ENCODE measurements at places on chromosomes 7 and 10. TPM values are rescaled to one million over a fixed set of nuclear protein-coding genes. Genes with fewer than 3 reads are reported as not detected.

TRIM4 gene
- 25.3 TPM for total RNA-seq

ELFN1 gene
- total RNA-seq = not detected

HOXA1 gene
- 0.60 TPM for total RNA-seq

GRID2IP gene
- total RNA-seq = 0.18 TPM

FZD1 gene
- total RNA-seq = 0.13 TPM

PNLIPRP1 gene
- not detected for total RNA-seq

CLRN3 gene
- not detected for total RNA-seq

CNNM1 gene
- 0.16 TPM for total RNA-seq

LRRC18 gene
- total RNA-seq = not detected

SEC24C gene
- 85.0 TPM for total RNA-seq

DNA sequence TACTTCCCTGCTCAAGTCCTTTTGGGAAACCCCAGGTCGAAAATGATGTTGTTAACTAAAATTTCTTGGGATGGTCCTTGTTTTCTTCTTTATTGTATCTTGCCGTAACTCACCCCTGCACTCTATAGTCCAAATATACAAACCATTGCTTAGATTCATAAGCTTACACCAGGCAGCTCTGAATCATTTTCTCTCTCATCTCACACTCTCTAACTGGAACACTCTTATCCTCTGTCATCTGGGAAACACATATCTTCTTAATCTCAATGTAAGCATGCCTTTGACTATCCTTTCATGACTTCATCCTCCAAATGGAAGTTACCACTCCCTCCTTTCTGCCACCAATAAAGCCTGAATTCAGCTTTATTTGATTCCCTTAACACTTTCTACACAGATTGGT is 175.8 kb upstream of the ANK3 start:
- no peak for DNase-seq

DNA sequence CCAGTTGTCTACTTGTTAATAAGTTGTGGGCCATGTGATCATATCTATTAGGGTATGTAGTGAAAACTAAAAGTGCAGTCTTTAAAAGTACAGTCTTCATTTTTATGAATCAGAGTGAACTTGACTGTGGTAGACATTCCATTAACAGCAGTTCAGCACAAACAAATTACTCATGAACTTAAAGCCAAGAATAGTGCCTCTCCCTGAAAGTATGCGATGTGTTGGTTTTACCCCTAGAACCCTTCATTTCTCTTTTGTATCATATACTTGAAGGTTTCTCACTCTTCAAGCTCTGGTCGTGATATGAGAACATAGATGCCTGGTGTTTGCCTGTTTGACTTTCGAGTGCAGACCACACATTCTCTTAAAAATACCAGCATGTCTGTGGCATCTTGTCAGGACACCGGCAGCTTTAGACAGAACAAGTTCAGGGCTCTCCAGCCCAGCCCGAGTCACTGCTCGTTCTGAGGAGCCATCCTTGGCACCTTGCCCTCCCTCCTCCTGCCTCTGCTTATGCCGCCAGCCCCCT is 159.3 kb downstream of the LCOR start:
- no peak for DNase-seq

- no peak for DNase-seq
These were observed 42.1 kb downstream of the FOXL3 start for GRCh38 chr7:332020-332517.

DNA sequence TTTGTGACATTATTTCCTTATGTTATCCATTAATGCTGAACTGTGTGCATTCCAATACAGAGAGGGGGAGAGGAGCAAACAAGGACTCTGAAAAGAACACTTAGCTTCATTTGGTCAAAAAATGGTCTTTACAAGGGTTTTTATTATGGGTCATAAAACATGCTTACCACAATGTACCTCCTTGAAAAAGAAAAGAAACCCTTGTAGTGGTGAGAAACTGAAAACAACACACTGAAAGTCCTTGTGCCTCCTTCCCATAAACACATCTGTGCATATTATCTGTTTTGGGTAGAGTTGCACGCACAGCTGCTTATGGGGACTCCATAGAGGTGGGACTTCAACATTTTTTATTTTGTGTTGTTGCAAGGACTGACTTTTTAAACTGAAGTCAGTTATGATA is 98.7 kb downstream of the CDK6 start:
- DNase-seq = no peak

- no peak for DNase-seq
These were observed 36.6 kb downstream of the CNNM1 start for GRCh38 chr10:99365736-99366135.

- no peak for DNase-seq
These were observed 286.6 kb upstream of the C7orf33 start for GRCh38 chr7:148304083-148304335.

GRCh38 chr7:137454767-137455166 is 111.2 kb upstream of the PTN start:
- DNase-seq = no peak

GRCh38 chr10:30215141-30215540 is 133.9 kb downstream of the MTPAP start:
- DNase-seq = no peak

GRCh38 chr7:110775046-110775445 is 315.9 kb upstream of the LRRN3 start:
- DNase-seq = no peak

- DNase-seq = no peak
These were observed 18.6 kb upstream of the MTPN start for GRCh38 chr7:135995748-135996147.

DNA sequence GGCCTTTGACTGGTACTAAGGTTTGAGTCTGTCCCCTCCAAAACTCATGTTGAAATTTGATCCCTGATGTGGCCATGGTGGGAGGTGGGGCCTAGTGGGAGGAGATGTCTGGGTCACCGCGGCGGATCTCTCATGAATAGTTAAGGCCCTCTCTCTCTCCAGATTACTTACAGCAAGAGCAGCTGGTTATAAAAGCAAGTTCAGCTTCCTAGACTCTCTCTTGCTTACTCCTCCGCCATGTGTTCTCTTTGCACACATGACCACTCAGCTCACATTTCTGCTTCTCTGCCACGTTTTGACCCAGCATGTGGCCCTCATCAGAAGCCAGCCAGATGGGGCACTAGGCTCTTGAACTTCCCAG is 29.9 kb upstream of the ZMIZ1 start:
- DNase-seq = no peak

GRCh38 chr7:22584179-22584578 is 84.2 kb upstream of the STEAP1B start:
- DNase-seq = no peak

DNA sequence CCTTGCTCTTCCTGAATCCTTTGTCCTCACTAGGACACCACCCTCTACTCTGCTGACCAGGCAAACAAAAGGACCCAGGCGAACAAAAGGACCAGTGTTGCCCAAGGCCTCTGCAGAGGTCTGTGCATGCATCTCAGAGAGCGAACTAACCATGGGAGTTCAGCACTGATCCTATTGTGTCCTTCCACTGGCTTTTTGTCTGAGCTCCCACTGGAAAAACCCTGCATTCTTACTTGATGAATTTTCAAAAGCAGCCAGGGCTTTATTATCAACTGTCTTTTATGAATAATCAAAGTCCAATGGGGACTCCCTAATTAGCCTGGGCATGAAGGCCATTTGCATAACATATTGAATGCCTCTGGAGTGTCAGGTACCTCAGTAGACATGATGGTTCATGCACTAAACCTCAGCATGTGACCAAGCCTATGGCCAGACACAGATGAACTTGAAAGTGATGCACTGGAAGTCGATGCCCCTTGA is 140.6 kb downstream of the KCNMA1 start:
- DNase-seq = no peak

- DNase-seq = no peak
These were observed 555.0 kb downstream of the PTPRN2 start for GRCh38 chr7:158032561-158033115.

GRCh38 chr7:100148225-100148558 is 526 bp upstream of the LAMTOR4 start:
- DNase-seq = no peak

- no peak for DNase-seq
These were observed 19.2 kb upstream of the SMO start for GRCh38 chr7:129169171-129169671.

GRCh38 chr10:68088740-68089139 is 13.7 kb upstream of the HERC4 start:
- no peak for DNase-seq

- DNase-seq = no peak
These were observed 69.7 kb upstream of the ZNRF2 start for GRCh38 chr7:30214651-30215137.

GRCh38 chr7:158252081-158252836 is 335.4 kb downstream of the PTPRN2 start:
- no peak for DNase-seq

GRCh38 chr10:86295791-86296190 is 70.8 kb downstream of the GRID1 start:
- no peak for DNase-seq

- DNase-seq = no peak
These were observed 1168.4 kb downstream of the GATA3 start for GRCh38 chr10:9222917-9223316.

DNA sequence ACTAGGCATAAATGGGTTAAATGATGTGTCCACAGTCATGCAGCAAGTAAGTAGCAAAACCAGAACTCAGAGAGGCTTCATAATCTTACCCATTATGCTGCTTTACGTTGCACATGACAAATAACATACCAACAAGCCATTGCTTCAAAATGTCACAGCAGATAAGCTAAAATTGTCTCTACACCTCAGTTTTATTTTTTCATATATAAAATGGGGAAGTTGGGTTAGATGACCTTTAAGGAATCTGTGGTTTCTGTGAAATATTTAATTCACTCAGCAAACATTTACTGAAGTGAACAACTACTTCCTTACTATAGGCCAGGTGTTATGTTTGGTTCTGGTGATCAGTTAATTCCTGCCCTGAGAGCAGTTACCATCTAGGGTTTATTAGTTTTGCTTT is 2.2 kb upstream of the ASCC1 start:
- DNase-seq = no peak

- peak; percentile 55 for DNase-seq
These were observed 157.2 kb upstream of the ZNF92 start for GRCh38 chr7:65216469-65216868.

- DNase-seq = no peak
These were observed 182.9 kb downstream of the PFKFB3 start for GRCh38 chr10:6385665-6386064.

- DNase-seq = no peak
These were observed 33.1 kb downstream of the MALSU1 start for GRCh38 chr7:23332193-23332592.

GRCh38 chr7:151731022-151731441 is 145.9 kb downstream of the PRKAG2 start:
- DNase-seq = no peak

- no peak for DNase-seq
These were observed 8.3 kb downstream of the HOXA4 start for GRCh38 chr7:27122077-27122910.

DNA sequence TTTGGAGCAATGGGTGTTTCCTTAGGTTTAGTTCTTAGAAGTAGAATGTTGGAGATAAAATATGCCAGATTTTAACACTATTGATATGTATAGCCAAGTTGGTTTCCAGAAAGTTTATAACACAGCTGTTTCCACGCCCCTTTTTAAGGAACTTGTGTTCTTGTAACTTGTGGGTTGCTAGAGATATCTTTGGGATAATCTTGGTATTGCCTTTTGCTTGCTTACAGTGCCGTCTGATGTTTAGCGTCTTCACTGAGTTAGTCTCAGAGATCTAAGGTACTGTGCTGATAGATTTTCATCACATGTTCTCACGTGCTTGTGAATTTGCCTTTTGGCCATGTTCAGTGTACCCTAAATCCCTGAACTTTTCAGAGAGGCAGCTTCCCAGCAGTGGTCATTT is 12.4 kb downstream of the TMEM248 start:
- no peak for DNase-seq

GRCh38 chr7:80721883-80722615 is 83.6 kb downstream of the CD36 start:
- no peak for DNase-seq

All from T-helper 17 cell (primary cell).